ENCODE measurements at places on chromosomes 5 and 9. TPM values are rescaled to one million over a fixed set of nuclear protein-coding genes. Genes with fewer than 3 reads are reported as not detected.
A peak's percentile ranks its signal among the peaks of the same experiment; 100 is the strongest.

Gene BARHL1
- total RNA-seq: not detected

DNA sequence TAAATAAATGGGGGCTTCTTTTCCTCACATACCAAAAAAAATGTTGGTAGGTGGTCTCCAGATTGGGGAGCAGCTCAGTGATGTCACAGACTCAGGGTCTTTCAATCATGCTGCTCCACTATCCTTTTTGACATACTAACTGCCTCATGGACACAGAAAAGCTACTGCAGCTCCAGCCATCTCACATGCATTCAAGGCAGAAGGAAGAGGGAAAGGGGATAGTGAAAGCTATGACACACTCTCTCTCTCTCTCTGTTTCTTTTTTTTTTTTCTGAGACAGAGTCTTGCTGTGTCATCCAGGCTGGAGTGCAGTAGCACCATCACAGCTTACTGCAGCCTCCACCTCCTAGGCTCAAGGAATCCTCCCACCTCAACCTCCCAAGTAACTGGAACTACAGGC is 7.9 kb upstream of the ADGRD2 start:
- no peak for DNase-seq

DNA sequence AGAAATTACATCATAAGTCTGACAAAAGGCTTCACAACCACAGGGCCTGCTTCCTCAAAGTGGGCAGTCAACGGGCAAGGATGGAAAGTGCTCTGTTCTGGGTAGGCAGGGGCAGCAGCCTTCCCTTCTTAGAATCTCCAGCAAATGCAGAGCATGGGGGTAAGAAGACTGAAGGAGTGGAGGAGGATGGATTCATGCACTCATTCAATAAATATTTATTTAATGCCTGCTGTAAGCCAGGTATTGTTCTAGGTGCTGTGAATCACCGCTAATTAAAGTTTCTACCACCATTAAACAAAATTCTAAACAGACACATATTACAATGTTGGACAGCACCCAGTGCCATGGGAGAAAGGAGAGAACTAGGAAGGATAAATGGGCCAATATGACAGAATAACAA is 195.6 kb downstream of the ELAVL2 start:
- no peak for DNase-seq

GRCh38 chr5:73338256-73339050 is 110.1 kb downstream of the FOXD1 start:
- peak; percentile 13 for DNase-seq

Gene GDA
- 0.97 TPM for total RNA-seq

GRCh38 chr9:130194378-130194932 is 22.3 kb downstream of the NCS1 start:
- no peak for DNase-seq

DNA sequence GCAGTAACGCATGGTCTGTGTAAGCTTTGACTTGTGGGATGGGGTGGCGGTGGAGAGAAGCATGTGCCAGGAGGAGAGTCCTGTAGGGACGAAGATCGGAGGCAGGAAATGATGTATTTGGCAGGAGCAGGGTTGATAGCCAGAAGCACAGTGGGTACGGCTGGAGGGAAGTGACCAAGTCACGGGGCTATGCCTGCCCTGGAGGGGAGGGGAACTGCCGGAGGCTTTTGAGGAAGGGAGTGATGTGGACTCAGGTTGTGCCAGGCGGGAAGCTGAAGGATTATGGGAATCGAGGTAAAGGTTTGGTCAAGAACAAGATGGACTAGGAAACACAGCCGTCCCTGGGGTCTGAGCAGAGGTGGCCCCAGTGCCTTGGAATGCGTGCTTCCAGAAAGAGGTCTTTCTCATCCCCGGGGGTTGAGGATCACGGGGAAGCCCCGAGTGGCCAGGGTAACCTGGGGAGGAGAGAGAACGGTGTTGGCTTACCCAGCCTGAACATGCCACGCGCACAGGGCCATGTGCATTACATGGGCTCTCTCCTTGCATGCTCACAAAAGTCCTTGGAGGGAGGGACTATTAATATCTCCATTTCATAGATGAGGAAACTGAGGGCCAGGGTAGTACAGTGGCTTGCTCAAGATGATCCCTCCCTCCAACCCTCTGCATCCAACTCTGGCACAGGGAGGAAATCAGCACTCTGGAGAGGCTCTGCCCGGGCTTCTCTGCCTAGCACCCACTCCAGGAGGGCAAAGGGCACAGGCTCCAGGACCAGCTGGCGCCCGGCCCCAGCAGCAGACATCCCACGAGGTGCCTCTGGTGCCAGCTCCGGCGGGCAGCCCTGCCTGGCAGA is 253.8 kb downstream of the PBX3 start:
- DNase-seq: no peak

DNA sequence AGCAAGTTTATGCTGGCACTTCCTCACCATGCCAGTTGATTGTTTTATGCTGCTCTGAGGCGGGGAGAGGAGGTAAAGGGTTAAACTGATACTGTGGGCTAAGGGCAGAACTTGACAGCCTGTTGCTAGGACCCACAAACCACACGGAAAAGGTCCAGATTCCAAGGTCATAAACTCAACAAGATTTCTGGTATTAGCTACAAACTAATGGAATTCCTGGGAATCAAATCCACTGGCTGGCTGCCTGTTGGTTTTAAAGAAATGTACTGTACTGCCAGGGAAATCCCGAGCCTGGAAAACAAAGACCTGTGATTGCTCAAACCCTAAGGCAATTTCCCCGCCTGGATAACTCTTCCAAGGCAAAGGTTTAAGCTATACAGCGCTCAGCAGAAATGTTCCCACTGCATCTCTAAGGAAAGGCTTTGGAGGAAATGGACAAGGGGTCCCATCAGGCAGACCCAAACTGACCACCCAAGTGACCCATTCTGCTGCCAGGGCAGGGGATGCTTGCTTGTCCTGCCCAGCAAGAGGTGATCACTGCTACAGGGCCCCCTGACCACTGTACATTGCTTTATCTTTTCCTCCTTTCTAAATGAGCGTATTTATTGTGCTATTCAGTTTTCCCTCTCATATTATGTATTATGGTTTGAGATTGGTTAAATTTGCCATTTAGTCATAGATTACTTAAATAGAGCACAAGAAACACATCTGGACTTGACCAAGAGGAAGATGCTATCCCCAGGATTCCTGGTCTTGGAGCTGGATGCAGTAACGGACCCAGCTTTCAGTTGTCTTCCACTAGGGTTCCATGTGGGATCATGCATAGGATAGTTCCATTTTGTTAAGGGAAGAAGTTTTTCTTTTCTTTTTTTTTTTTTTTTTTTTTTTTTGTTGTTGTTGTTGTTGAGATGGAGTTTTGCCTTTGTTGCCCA is 124.3 kb downstream of the SUSD1 start:
- peak; percentile 98 for DNase-seq

Gene PAPPA
- total RNA-seq: 104 TPM

- DNase-seq: no peak
These were observed 81.3 kb downstream of the GADD45G start for GRCh38 chr9:89686126-89686525.

DNA sequence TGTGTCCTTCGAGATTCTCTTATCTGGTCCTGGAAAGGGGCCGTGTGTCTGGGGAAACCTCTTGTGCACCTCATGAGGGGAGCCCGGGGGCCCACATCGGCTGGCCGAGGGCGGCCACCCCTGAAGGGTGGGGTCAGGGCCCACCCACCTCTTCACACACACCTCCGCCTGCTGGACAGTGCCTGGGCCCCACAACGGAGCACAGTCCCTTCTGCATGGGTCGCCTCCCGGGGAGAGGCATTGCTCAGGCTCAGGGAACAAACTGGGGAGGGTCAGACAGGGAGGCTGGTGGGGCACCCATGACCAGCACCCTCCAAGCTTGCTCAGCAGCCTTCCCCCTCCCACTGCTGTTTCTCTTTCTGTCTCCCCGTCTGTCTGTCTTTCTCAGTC is 1.3 kb upstream of the LRRC14B start:
- no peak for DNase-seq

Gene ORM2
- total RNA-seq: not detected

Gene DHFR
- 29.8 TPM for total RNA-seq

GRCh38 chr9:3261484-3261883 is 264.3 kb downstream of the RFX3 start:
- DNase-seq: no peak

DNA sequence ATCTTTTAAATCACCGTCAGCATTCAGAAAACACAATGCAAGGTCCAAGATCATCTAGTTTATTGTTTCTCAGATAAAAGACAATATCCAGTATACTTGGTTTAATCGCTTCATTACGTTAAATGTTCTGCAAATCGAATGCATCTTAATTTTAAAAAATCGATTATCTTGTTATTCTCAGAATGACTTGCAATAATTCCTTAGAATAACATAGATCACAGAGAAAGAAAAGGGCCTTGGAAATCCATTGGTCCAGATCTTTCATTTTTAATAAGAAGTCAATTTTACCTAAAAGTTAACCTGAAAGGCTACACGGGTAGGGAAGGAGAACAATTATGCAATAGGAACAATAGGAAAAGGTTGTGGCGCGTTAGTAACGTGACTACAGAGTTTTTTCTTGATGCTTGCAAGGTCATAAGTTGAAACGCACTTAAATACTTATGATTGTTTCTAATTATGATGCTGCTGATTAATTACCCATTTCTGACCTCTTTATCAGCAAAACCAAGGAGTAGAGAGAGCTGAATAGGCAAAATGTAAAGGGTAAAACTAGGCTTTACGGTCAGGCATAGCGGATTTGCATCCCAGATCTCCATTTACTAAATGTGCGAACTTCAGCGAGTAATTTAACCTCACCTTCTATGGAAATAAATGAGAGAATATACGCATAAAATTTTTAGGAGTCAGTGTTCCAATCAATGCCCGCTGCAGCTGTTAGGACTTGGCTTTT is 769 bp upstream of the LYRM7 start:
- no peak for DNase-seq

Gene GALNT10
- 57.7 TPM for total RNA-seq

Gene BAAT
- total RNA-seq: under 0.01 TPM

Gene RNF180
- 5.6 TPM for total RNA-seq

Gene RORB
- total RNA-seq: 5.6 TPM

GRCh38 chr5:179607160-179607931 is 16.1 kb downstream of the HNRNPH1 start:
- DNase-seq: no peak

GRCh38 chr5:176560364-176560763 is 11.2 kb downstream of the CDHR2 start:
- no peak for DNase-seq

- DNase-seq: no peak
These were observed 4.5 kb downstream of the LTC4S start for GRCh38 chr5:179798144-179798770.

DNA sequence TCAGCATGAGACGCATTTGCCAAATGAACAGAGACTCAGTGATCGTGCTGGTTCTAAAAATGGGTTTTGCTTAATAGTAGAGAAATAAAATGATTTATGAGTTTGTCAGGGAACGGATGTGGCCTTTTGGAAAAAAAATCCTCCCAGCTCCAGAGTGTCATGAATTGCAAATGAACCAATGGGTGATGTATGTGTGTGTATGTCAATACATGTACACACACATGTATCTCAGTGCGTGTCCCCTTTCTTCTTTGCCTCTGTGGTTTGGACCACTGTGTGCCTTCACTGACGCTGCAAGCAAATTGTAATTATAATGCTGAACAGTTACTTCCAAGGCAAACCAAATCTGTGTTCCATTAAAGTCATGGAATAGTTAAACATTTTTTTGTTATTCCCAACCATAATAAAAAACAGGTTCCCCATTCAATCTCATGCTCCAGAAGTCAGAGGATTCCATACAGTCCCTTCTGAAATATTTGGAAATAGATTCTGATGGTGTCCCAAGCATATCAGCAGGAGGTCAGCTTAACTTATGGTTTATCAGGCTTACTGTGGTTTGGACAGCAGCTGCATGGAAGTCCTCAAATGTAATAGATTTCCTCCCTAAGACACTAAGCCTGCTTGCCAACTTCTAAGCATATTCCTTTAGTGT is 630.5 kb downstream of the ACTL7B start:
- DNase-seq: peak; percentile 51

Gene EDIL3
- 108 TPM for total RNA-seq

DNA sequence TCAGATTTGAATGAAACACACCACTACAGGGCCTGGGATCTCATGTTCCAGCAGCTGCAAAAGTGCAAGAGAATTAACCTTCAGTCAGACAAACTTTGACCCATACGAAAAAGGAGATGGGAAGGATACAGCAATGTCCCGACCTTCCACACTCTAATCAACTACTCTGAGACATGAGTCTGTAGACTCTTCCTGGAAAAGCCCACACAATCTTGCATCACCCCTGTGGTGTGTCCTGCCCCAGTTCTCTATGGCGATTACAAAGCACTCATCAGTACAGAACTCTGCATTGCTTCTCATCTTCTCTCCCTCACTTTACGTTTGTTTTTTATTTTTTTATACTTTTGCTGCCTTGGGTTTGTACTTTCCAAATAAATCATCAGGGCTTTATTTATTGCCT is 241.0 kb upstream of the KIF2A start:
- no peak for DNase-seq

Gene CEL
- total RNA-seq: under 0.01 TPM

DNA sequence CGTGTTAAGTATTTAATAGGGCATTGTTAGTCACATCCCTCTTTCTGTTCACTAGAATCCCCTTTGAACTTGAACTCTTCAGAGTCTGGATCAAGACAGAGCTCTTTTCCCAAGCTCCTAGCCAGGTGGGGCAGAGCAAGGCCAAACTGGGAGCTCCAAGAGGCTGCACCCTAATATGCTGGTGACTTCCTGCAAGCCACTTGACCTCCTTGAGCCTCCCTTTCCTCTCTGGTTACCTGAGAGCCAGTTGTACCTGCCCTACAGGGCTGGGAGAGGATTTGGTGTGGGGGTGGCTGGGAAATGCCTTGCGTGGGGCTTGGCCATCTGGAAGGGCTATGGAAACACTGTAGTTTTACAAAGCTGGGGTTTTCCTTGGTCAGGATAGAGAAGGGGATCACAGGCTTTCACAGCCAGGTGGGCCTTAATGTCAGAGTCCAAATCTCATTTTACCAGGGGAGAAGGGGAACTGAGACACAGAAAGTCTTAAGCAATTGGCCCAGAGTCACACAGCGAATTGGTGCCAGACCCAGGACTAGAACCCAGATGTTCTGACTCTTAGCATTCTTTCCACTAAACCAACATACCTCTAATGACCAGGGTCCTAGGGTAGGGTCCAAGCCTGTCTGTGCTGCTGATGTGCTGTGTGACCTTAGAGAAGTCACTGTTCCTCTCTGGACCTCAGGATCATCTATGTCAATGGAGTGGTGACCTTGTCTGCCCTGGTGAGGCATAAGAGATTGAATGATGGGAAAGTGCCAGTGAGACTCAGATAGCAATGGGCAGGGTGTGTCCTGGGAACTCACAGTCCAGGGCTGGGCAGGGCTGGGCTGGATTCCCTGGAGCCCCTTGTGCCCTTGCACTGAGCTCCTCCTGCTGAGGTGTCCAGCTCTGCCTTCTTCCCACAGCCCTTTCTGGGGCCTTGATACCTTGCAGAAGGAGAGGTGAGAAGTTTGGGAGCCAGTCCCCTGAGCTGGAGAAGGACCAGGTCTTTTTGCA is 35.8 kb downstream of the GSN start:
- DNase-seq: no peak

DNA sequence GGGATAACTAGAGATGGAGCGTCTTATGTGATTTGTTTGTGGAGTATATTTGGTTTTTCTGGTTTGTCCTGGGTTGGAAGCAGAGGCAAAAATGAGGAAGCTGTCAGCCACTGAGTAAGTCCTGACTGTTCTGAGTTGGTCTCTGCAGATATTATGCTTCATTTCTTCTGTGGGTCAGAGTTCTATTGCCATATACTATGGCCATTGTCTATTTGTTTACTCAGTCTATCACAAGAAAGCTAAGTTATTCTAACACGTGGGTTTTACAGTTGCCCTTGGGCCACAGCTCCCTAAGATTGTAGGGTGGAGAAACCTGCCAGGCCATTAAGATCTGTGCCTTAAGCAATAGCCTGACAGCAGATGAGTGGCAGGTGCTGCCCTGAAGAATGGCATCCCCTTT is 3.0 kb upstream of the CTSV start:
- DNase-seq: no peak

Gene NDST1
- total RNA-seq: 87.2 TPM

Gene CD72
- 0.86 TPM for total RNA-seq
